Activated T-cell treated with anti-CD3 and anti-CD28 coated beads for 48 hours (primary cell): ENCODE measurements at places on chromosomes 5 and 9.
A peak's percentile ranks its signal among the peaks of the same experiment; 100 is the strongest.

DNA sequence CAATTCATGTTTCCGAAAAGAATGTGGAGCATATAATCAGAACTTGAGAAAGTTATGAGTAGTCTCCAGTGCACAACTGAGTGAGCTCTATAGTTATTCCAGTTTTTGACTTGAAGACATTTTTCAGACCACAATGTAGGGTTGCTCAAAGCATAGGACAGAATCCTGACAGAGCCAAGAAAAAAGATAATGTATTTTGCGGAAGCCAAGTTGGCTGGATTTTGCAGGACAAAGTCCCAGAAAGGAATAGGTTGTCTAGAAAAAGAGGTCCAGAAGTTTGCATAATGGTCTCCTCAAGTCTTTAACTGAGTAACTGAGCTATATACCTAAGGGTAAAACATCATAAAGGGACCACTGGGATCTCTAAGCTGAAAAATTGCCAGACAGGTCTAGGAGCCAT is 1028.0 kb downstream of the TAF11L14 start:
- no peak for DNase-seq

DNA sequence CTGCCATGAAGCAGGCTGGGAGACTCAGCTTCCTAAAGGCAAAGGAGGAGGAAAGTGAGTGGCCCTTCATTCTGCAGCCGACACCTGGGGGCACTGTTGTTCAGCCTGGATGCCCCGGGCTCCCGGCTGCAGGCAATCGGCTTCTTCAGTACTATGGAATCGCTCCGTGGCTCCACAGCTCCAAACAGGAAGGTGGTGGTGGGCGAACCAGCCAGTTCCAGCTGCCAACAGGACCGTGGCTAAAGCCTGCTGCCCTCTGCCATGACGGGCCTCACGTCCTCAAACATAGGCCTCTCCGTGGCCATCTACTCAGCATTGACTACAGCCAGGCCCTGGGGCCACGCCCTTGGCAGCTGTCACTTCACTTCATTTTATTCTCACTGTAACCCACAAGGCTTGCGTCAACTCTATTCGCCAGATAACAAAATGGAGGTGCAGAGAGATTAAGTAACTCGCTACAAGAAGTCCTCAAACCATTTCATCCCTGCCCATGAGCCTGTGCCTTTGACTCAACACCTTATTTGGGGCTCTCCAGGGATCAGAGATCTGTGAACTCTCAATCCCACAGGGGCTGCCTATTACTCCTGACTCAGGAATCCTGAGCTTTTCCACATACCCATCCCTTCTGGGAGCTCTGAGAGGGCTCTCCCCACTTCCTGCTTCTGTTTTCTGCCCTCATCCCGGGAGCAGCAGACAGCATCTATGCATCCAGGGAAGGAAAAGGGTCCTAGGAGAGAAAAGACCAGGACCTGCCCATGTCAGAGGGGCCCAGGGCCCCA is 38.0 kb downstream of the PAX5 start:
- peak; percentile 45 for DNase-seq

- no peak for DNase-seq
Measured at GRCh38 chr9:99430301-99430700, 208.2 kb downstream of the SEC61B start.

DNA sequence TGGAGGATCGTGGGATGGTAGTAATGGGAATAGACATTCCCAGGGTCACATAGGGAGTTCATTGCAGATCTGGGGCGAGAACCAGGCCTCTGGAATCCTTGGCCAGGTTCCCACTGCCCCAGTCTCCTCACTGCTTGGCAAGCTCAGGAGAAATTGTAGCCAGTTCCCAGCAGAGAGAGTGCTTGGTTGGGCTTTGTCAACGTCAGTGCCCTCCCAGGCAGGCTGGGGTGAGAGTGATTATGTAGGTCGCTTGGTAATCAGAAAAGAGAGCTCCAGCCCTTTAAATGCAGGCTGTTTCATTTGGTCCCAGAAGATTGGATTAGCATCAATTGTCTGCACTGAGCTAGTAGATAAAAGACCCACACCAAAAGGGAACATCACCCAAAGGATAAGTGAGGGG is 51.8 kb upstream of the GALNT10 start:
- no peak for DNase-seq

- peak; percentile 20 for DNase-seq
Measured at GRCh38 chr9:133031496-133031911, 707 bp downstream of the GTF3C5 start.

DNA sequence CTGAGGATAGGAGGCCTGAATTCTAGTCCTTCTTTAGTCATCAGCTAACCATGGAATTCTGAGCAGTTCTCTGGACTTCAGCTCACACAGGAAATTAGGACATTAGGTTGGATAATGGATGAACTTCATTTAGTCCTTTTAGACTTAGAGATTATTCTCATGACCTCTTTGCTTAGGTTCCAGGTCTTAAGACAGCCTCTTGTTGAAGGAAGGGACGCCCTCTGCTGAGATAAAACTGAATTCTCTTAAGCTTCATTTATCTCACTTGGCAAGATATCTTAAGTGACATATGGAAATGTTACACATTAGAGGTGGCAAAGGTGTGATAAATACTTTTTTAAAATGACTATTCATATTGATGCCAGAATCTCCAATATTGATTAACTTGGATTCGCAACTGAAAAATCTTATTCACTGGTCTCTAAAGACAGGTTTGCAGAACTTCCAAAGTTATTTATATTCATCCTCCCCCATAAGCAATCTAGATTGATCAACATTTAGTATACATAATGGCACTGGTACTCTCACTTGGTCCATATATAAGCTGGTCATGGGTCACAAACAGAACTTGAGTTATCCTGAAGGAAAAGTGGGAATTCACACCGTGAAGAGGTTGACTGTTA is 16.9 kb upstream of the ZNF366 start:
- no peak for DNase-seq

GRCh38 chr5:14726066-14726838 is 61.7 kb downstream of the OTULIN start:
- DNase-seq = no peak

GRCh38 chr9:74447451-74448193 is 49.5 kb upstream of the RORB start:
- DNase-seq = no peak

GRCh38 chr5:113387844-113388243 is 46.9 kb downstream of the TSSK1B start:
- no peak for DNase-seq

DNA sequence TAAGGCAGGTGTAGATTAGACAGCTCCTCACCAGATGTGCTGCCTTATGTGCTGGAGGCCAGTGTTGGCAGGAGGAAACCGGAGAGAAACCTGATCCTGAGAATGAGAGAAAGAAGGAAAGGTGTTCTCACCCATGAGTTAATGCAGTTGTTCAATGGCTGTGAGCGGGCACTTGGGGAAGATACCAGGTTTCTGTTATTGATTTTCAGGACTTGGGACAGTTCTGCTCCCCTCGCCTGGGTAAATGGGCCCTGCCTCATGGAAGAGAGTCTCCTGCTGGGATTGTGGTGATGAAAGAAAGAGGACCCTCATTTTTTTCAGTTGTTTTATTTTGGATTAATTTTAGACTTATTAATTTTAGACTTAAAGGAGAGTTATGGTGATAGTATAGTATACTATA is 59.5 kb downstream of the EGFLAM start:
- no peak for DNase-seq

DNA sequence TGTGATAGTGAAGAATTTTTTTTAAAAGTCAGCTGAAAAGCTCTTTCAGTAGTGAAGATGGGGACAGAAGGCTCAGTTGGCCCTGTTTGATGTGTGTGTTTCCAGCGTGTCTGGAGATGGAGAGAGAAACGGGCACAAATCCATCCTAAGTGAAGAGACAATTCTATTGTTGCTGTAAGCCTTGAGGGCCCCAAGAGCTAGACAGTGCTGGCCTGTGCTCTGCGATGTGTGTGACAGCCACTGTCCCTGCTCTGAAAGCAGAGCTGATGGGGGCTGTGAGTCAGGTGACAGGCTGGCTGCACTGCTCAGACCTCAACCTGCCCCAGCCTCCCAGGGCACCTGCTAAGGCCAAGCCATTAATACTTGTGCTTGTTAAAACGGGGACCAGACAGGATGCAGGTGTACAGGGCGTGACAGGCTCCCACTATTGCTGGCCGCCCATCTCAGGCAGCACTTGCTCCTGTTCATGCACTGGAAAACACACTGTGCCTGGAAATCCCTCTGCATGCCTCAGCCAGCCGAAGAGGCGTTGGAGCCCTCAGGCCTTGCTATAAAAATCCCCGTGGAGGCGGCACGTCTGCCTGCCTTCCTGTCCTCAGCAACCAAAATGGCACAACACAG is 44.6 kb upstream of the SEMA4D start:
- DNase-seq = no peak

DNA sequence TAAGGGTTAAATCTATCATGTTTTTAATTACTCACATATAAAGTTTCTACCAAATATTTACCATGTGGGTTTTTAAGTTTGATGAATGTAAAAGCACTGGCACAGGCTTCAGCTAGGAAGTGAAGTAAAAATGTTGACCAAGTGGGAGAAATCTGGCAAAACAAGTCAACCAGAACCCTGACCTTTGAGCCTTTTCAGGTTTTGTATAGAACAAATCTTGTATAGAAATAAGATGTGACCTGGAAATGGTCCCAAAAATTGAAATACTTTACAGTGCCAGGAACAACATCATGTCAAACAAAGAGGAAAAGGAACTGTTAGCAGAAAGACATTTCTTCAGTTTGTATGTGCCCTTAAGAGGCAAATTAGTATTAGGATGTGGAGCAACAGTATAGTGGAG is 137.6 kb downstream of the CCDC192 start:
- no peak for DNase-seq

DNA sequence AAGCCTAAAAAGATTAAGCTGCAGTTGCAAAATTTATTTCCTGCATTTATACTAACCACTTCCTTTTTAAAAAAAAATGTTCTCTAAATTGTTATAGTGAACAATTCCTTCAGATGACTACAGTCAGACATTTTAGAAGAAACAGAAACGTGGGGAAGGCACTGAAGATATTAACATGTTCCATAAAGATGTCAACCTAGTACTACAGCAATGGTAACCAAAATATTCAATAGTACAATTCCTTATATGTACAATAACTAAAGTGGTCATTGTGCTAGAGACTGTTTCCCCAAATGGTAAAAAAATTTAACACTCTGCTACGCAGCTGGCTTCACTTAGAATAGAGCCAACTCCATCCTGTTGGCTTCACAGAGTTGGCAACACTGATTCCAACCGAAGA is 97.7 kb downstream of the FNBP1 start:
- no peak for DNase-seq

- DNase-seq = no peak
Measured at GRCh38 chr9:98974106-98974505, 30.4 kb downstream of the COL15A1 start.

GRCh38 chr9:38286766-38287165 is 105.7 kb upstream of the ALDH1B1 start:
- no peak for DNase-seq

- no peak for DNase-seq
Measured at GRCh38 chr9:81665322-81665871, 23.9 kb downstream of the TLE1 start.

GRCh38 chr5:31059889-31060288 is 133.6 kb upstream of the CDH6 start:
- DNase-seq = no peak

- DNase-seq = no peak
Measured at GRCh38 chr5:79955941-79956670, 35.0 kb downstream of the MTX3 start.

DNA sequence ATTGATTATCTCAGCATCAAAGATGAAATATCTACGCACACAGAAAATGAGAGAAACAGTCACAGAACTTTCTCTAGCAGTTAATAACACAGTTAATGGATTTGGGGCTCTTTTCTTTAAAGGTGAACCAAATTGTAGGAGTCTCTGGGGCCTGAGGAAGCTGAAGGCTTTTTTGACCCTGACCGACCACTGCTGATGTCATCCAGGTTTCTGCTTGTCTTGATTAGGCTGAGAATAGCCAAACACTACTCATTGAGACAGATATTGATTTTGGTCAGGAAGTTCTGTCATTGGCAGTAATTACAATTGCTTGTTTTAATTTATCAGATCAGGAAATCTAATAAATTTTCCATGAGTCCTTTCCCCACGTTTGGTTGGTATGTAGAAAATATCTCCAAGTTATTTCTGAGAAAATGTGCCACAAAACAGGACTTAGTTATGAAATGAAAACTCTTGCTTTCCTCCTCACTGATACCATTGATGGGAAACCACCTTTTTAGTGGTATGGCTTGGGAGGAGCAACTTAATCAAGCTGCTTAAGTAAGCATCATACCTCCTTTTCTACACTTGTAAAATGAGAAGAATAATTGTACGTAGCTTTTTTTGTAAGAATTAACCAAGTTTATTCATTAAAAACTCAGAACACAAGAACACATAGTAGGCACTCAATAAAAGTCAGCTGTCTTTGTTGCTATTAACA is 19.7 kb downstream of the CARTPT start:
- DNase-seq = no peak

DNA sequence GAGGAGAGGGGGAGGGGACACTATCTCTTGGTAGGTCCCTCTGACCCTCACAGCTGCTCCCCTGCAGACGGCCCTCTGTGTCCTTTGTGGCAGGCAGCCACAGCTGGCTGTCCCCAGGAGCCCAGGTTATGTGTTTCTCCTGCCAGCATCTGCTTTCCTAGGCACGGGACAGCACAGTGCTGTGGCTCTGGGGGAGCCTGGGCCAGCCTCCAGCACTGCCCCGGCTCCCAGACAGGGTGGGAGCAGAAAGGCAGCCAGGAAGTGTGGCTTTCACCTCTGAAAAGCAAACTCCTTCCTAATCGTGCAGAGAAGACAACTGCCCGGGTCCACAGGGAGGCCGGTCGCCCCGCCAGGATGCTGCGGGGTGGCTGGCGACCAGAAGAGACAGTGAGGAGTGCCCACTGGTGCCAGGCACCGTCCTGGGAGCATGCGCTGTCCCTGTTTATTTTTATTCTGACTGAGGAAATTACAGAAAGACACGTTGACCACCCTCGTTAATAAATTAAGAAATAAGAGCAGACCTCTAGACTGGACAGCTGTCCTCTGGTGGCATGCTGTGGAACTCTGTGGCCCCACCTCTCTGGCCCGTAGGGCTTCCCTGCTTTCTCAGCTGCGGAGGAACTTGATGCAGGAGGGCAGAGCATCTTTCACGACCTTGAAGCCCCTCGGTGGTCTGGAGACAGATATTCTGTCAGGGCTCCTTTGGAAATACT is 240.3 kb downstream of the FANCC start:
- no peak for DNase-seq

GRCh38 chr5:38447056-38447455 is 109.4 kb downstream of the LIFR start:
- no peak for DNase-seq

DNA sequence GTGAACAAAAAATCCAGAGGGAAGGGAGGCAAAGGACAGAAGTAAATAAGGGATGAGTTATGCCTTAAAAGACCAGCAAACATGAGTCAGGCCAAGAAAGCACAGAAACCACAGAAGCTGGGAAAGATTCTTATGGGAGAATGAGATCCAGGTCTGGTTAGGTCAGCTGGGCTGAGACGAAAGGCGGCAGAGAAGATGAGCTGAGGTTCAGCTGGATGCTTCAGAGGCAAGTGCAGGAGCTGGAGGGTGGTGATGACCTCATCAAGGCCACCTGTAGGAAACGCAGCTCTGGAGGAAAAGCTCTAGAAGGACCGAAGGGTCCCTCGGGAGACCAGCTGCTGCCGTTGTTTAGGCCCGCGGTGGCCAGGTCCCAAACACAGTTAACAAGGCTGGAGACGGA is 152.0 kb downstream of the MYO10 start:
- DNase-seq = no peak
